ENCODE measurements at places on chromosomes 3 and 15.

- DNase-seq, result no peak
Observed at GRCh38 chr15:74275957-74276356, 39.8 kb downstream of the CCDC33 start.

DNA sequence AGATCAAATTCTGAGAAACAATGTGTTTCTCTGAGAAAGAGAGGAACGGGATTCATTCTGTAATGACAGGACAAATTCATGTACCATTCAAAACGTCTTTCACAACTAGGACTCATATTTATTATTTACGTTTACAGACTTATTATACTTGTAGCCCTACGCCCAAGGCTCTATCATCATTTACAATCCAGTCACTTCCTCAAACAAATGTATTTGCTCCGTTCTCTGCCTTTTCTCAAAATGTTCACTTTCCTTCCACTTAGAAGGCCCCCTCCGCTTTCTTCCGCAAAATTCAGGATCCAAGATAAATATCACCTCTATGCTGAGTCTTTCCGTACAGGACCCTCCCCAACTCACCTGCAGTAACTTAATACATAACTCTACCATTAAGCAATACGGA lies 745 bp downstream of the RSL24D1 start:
- DNase-seq, result peak; percentile 25

DNA sequence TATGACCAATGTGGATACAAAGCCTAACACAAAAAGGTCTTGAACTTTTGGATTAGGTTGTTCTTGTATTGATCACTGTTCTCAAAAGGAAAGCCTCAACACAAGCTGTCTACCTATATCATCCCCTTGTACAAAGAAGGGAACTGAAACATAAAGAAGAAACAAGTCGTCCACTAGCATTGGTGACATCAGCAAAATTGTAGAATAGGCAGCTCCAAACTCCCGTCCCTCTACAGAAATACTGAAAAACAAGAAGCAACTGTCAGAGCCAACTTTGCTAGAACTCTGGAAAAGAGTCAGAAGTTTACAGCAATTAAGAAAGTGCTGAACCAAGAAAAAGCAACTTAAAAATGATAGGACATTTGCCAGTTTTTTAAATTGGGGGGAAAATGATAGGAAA lies 7.5 kb upstream of the NR1I2 start:
- no peak for DNase-seq

DNA sequence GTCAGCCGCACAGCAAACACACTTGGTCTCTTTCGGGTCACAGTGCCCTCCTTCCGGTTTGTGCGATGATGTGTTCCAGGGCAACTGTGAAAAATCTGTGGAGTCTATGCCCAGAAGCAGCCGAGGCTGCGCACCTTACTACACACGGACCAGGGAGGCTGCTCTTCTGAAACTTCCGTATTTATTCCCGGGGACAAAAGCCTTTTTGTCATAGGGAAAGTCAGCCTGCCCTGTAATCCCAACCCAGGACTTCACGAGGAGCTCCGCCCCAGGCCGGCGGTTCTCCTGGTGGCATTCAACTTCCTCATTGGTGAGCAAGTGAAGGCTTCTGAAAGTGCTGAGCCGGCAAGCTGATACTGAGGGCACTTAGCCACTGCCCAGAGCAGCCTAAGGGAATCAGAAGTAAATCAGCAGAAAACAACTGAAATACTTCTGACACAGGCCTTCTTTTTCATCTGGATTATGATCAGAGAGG lies 126.5 kb downstream of the FMN1 start:
- peak; percentile 84 for DNase-seq
